ENCODE measurements at places on chromosomes 3 and 15.

DNA sequence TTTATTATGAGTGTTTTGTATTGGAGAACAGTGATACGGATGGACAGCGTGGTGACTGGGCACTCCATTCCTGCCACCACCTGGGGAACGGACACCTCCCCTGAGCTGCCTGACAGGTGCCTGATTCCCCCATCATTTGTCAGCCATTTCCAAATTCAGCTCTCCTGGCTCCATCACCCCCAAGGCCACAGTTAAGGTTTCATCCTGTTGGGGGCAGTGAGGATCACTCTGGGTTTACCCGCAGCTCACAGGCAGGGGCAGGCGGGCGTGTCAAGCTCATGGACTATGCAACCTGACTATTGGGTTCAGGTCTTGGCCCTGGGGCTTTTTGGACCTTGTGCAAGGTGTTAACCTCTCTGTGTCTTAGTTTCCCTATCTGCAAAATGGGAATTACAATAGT lies 76.3 kb downstream of the RAB11A start:
- no peaks in the 10 kb centered on the region for H3K27me3 ChIP-seq
- H3K27ac ChIP-seq = no peak overlapping the region
- no peak overlapping the region for H3K4me3 ChIP-seq
- DNase-seq = no peak
- H3K4me1 ChIP-seq = peaks cover 4% of the 10 kb centered on the region

- no peaks in the 10 kb centered on the region for H3K4me1 ChIP-seq
- no peak overlapping the region for H3K4me3 ChIP-seq
- H3K27me3 ChIP-seq = peaks cover 3% of the 10 kb centered on the region
- H3K36me3 ChIP-seq = no peaks in the 10 kb centered on the region
- H3K27ac ChIP-seq = no peak overlapping the region
Measured at GRCh38 chr15:61318301-61318700, 89.2 kb upstream of the RORA start.

- no peaks in the 10 kb centered on the region for H3K36me3 ChIP-seq
- H3K27ac ChIP-seq = no peak overlapping the region
- DNase-seq = no peak
Measured at GRCh38 chr15:32730677-32731654, 13.2 kb downstream of the GREM1 start.

DNA sequence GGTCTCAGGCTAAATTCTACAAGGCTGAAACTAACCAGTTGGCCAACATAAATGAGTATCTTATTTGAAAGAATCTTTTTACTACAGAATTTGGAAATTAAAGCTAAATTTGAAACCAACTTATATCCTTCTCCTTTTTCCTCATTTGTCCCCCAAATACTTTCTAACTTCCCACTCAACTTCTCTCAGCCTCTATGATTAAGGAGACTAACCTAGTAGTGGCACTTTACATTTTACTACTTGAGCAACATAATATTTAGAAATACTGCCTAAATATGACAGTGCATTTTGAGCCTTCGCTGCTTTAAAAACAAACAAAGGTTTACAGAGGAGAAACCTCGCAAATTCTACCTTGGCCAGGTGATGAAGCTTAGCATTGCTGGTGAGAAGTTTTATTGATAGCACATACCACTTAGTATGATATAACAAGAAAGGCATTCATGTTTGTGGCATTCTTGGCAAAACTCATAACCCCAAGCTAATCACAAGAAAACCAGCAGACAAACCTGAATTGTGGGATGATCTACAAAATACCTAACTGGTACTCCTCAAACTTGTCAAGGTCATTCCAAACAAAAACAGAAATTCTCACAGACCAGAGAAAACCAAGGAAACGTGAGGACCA lies 432.1 kb upstream of the CFAP20DC start:
- no peak overlapping the region for H3K4me3 ChIP-seq
- H3K27me3 ChIP-seq = no peaks in the 10 kb centered on the region
- DNase-seq = no peak
- no peak overlapping the region for H3K27ac ChIP-seq

GRCh38 chr15:93189561-93189960 lies 100.5 kb upstream of the RGMA start:
- DNase-seq = no peak
- no peak overlapping the region for H3K27ac ChIP-seq
- no peaks in the 10 kb centered on the region for H3K4me1 ChIP-seq
- H3K27me3 ChIP-seq = no peaks in the 10 kb centered on the region

- no peaks in the 10 kb centered on the region for H3K4me1 ChIP-seq
- no peak overlapping the region for H3K27ac ChIP-seq
- H3K27me3 ChIP-seq = no peaks in the 10 kb centered on the region
- H3K36me3 ChIP-seq = no peaks in the 10 kb centered on the region
Measured at GRCh38 chr3:19937459-19938294, 3.7 kb upstream of the EFHB start.

DNA sequence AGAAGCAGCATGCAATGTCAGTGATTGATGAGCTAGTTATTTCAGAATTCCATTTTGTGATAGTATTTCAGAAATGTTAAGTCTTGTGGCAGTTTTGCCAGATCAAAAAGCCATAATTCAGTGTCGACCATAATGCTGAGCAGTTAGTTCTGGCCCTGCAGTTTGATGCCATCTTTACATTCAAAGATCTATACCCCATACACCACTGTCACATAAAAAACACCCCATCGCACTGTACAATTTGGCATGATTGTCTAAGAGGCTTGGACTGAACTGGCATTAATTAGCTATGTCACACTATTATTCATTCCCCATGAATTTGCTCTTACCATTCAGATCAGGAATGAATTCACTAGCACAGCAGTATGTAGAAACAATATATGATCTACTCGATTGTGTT lies 127.7 kb upstream of the EPHA3 start:
- H3K27me3 ChIP-seq = no peaks in the 10 kb centered on the region
- H3K4me3 ChIP-seq = no peak overlapping the region
- H3K36me3 ChIP-seq = no peaks in the 10 kb centered on the region
- no peak overlapping the region for H3K27ac ChIP-seq
- DNase-seq = no peak

DNA sequence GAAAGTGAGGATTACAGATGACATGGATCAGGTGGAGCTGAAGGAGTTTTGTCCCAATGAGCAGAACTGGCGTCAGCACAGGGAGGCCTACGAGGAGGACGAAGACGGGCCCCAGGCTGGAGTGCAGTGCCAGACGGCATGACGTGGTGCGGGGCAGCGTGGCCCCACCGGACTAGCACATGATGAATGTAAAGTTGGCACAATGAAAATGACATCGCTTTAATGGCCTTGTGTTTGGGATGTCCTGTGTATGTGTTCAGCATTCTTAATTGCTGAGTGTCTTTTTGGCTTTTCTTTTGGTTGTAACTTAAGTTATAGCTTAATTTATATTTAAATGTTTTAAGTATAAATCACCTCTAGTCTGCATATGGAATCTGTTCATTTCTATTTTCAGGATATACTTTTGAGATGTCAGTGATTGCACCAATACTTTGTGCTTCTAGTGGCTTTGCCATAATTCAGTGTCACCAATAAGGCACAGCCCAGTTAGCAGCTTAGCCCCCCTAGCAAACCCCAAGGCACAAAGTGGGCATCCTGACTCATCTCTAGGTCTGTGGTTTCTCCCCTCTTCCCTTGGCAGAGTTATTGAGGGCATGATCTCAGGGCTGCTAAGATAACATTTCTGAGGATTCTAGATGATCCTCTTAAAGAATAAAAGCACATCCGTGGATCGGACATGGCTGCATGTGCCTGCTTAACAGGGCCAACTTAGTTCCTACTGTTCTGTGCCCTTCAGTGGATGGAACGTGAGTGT lies 16.1 kb downstream of the DNAJA4 start:
- DNase-seq = no peak
- peaks cover 78% of the 10 kb centered on the region for H3K36me3 ChIP-seq
- no peaks in the 10 kb centered on the region for H3K27me3 ChIP-seq
- no peaks in the 10 kb centered on the region for H3K4me1 ChIP-seq
- no peak overlapping the region for H3K27ac ChIP-seq

DNA sequence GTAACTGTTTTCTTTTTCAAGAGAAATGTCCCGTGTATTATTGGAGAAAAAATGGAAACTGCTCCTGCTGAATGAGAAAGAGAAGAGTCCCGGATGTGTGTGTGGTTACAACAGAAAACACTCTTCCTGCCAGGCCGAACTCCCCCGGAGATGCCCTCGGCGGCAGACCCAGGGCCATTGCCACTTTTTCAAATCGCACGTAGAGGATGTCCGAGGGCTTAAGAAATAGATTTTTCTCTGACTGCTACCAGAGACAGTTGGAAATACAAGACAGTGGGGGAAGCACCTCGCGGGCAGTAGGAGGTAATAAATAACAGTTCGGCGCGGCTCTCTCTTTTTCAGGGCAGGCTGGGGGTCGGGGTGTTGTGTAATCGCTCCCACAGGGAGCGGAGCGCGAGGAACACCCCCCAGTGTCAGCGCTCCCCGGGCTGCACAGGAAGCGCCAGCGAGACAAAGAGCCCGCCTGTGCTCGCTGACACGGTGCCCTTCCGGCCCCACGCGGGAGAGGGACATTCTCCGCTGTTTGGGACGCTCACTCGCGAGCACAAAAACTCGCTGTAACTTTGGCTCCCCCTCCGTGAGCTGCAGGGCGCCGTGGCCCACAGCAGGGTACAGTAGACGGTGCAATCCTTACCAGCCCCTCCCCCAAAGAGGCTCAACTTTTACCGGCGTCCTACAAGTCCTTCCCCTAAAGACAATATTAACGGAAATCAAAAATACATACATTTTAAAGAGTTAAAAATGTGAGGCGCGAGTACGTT lies 1.1 kb downstream of the VGLL4 start:
- peak; percentile 71 for DNase-seq
- no peaks in the 10 kb centered on the region for H3K27me3 ChIP-seq
- H3K4me1 ChIP-seq = peaks cover 29% of the 10 kb centered on the region
- no peaks in the 10 kb centered on the region for H3K36me3 ChIP-seq

- no peak for DNase-seq
- no peaks in the 10 kb centered on the region for H3K36me3 ChIP-seq
- no peak overlapping the region for H3K4me3 ChIP-seq
- no peaks in the 10 kb centered on the region for H3K4me1 ChIP-seq
- no peak overlapping the region for H3K27ac ChIP-seq
Measured at GRCh38 chr3:97935842-97936241, 36.4 kb downstream of the RIOX2 start.

DNA sequence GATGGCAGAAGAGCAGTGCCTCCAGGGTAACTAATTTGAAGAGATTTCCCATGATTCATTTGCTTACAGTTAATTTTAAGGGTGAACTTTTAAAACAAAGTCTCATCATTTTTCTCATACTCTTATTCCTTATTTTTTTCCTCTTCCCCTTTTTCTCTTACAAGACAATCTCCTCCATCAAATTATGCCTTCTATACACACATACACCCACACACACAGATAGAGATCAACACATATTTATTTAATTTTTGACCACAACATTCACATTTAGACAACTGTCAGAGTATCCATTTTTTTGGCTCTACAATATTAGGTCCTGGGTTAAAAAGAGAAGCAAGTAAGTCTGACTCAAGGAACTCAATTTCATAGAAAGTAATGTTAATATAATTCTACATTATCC lies 37.6 kb downstream of the AAGAB start:
- no peaks in the 10 kb centered on the region for H3K4me1 ChIP-seq
- no peaks in the 10 kb centered on the region for H3K27me3 ChIP-seq
- no peak overlapping the region for H3K27ac ChIP-seq
- H3K4me3 ChIP-seq = no peak overlapping the region
- DNase-seq = no peak
- H3K36me3 ChIP-seq = peaks cover 6% of the 10 kb centered on the region

- H3K4me3 ChIP-seq = no peak overlapping the region
- no peak overlapping the region for H3K27ac ChIP-seq
- H3K36me3 ChIP-seq = no peaks in the 10 kb centered on the region
- no peaks in the 10 kb centered on the region for H3K4me1 ChIP-seq
- DNase-seq = no peak
- no peaks in the 10 kb centered on the region for H3K27me3 ChIP-seq
Measured at GRCh38 chr15:33022629-33023028, 171.9 kb downstream of the FMN1 start.

- H3K27ac ChIP-seq = no peak overlapping the region
- DNase-seq = peak; percentile 49
- peaks cover 19% of the 10 kb centered on the region for H3K4me1 ChIP-seq
Measured at GRCh38 chr3:127544192-127544802, 46.2 kb downstream of the TPRA1 start.

DNA sequence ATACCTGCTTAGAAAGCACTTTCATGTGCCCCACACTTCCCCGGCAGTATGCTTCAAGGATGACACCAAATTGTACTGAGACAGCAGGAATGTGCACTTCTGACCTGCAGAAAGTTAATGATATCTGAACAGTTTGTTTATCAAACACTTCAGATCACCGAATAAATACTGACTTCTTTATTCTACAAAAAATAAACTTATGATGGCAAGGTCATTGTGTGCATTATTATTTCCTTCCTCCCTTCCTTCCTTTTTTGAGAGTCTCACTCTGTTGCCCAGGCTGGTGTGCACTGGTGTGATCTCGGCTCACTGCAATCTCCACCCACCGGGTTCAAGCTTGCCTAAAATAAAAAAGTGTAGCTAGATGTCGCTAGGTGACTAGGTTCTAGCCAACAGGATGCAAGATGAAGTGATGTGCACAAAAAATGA lies 80.3 kb downstream of the FAIM start:
- H3K36me3 ChIP-seq = peaks cover 23% of the 10 kb centered on the region
- no peak overlapping the region for H3K27ac ChIP-seq
- no peak overlapping the region for H3K4me3 ChIP-seq
- no peaks in the 10 kb centered on the region for H3K4me1 ChIP-seq

DNA sequence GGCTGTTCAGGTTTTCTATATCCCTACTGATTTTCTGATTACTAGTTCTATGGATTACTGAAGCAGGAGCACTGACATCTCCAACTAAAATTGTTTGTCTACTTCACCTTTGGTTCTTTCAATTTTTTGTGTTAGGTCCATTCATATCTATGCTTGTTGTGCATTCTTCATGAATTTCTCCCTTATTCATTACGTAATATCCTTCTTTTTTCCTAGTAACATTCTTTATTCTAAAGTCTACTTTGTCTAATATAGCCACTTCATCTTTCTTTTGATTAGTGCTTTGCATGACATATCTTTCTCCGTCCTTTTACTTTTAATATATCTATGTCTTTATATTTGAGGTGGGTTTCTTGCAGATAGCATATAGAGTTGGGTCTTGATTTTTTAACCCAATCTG lies 116.3 kb upstream of the BHLHE40 start:
- no peak overlapping the region for H3K4me3 ChIP-seq
- H3K4me1 ChIP-seq = peaks cover 12% of the 10 kb centered on the region
- no peaks in the 10 kb centered on the region for H3K27me3 ChIP-seq
- H3K27ac ChIP-seq = no peak overlapping the region
- H3K36me3 ChIP-seq = no peaks in the 10 kb centered on the region

- no peaks in the 10 kb centered on the region for H3K4me1 ChIP-seq
- H3K36me3 ChIP-seq = peaks cover 16% of the 10 kb centered on the region
- H3K27ac ChIP-seq = no peak overlapping the region
- no peak overlapping the region for H3K4me3 ChIP-seq
Measured at GRCh38 chr15:52028431-52029093, 9.5 kb downstream of the MAPK6 start.

Measured in CD4-positive, alpha-beta T cell (primary cell).